ENCODE measurements at places on chromosomes 2 and 18.

DNA sequence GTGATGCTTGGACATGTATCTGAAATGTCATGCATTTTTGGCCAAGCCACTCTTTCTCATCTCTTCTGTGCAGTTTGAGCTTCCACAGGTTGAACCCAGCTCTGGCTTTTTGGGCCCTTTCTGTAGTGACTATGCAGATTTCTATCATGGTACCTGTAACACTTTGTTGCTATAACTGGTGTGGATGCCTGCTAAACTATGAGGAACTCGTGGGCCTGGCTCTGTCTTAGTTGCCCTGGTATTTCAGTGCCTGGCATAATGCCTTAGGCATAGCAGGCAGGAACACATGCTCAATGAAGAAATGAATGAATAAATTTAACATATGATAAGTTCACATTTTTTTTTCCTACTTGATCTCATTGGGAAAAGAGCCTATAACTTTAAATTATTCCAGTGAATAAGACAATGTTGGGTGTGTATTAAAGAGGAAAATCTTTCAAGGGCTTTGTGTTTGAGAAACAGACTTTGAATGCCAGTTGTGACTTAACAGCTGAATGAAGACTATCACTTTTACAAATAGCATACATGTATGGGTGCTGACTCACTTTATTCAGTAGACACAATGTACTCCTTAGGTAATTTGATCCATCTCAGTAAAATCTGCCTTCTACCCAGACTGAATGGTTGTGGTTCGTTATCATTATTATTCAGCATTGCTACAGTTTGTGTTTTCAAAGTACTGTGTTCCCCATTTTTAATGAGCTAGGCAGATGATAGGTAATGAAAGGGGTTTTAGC lies 86.4 kb upstream of the MAP4K3 start:
- DNase-seq = no peak

DNA sequence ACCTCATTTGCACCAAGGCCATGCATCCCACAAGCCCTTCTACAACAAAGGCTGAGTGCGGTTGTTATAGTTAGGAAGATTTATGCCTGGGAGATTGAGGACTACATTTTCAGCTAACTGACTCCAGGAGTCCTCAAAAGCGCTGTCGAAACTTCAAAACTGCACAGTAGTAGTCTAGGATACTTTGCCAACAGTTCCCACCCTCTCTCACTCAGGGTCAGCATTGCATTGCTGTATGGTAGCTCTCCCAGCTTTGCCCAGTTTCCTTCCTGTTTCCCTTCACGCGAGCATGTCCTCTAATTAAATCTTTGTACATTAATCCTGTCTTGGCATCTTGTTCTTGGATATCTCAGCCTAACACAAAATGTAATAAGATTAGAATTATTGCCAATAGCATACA lies 420.6 kb upstream of the UBE2E3 start:
- no peak for DNase-seq

DNA sequence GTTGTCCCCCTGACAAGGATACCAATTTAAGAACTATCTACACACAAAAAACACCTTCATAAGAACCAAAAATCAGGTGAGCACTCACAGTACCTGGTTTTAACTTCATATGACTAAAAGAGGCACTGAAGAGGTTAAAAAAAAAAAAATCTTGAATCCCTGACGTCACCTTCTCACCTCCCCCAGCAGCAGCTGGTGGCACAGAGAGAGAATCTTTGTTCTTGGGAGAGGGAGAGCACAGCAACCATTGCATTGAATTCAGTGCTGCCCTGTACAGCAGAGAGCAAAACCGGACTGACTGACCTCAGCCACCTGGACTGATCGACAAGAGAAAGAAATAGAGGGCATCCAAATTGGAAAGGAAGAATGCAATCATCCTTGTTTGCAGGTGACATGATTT lies 566.0 kb downstream of the TMX3 start:
- no peak for DNase-seq

- DNase-seq = no peak
These were observed 47.4 kb upstream of the KDM3A start for GRCh38 chr2:86393521-86394491.

GRCh38 chr2:29259221-29259620 lies 144.0 kb downstream of the CLIP4 start:
- no peak for DNase-seq

GRCh38 chr2:119814216-119814615 lies 54.5 kb downstream of the PTPN4 start:
- no peak for DNase-seq

- no peak for DNase-seq
These were observed 37.3 kb downstream of the CYP1B1 start for GRCh38 chr2:38038682-38039081.

GRCh38 chr2:156341452-156342253 lies 9.1 kb upstream of the NR4A2 start:
- DNase-seq = peak; percentile 77

DNA sequence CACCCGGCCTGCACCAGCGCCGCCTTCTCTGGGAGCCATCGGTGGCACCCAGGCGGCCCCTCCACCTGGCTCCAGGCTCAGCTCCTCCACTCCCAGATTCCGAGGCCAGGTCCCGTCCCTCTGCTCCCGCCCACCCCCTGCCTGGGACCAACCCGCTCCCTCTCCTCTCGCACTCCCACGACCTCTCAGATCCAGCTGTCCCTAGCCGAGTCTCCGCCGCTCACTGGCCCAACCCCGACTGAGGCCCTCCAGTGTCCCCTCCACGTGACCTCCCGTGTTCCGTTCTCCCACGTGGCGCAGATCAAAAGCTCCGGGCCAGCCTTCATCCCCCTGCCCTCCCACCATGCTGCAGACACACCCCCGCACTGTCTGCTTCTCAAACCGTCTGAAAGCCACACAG lies 14.4 kb upstream of the SALL3 start:
- DNase-seq = no peak

GRCh38 chr2:67879586-67880290 lies 183.1 kb downstream of the C1D start:
- no peak for DNase-seq

GRCh38 chr2:33518929-33519328 lies 42.5 kb downstream of the RASGRP3 start:
- no peak for DNase-seq

DNA sequence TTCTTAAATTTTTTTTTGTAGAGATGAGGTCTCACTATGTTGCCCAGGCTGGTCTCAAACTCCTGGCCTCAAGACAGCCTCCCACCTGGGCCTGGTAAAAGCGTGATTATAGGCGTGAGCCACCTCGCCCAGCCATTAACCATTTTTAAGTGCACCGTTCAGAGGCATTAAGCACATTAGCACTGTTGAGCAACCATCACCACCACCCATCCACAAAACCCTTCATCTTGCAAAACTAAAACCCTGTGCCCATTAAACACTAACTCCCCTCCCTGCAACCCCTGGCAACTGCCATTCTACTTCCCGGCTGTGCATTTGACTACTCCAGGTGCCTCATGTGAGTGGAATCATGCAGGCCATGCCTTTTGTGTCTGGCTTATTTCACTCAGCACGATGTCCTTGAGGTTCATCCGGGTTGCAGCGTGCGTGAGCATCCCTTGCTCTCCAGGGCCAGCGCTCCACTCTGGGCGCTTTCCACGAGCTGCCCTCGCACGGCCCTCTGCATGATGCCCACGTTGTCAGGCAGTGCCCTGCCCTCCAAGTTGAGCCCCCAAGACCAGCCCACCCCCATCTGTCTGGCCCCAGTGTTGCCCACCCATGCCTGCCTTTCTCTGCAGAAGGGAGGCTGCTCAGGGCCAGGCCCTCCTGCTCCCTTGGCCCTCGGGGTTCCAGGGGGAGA lies 63.0 kb upstream of the GLI2 start:
- no peak for DNase-seq

DNA sequence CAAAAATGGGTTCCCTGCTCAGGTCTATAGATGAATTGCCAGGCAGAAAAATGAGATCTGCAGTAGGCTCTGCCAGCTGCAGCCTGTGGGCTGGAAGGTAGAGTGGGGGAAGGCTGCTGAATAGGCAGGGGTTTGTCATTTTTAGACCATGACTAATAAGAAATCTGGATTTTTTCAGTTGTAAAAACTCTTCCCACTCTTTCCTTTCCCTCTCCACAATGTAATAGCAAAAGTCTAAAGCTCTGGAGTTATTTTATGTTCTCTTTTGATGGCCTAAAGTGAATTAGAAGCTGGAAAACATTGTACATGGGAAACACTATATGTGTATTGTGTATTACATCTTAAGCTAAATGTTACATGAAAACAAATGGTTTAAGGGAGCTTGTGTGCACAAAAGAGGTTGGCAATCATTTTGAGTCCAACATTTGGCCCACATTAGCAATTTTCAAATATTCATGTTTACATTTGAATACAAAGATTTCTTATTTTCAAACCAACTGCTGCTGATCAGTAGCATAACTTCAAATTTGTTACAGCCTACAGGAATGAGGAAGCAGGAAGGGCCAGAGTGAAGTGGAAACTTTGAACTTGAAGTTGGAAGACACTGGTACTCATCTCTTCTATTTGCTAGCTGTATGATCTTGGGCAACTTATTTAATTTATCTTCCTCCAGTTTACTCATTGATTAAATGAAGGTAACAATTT lies 407.1 kb downstream of the SLC4A3 start:
- DNase-seq = no peak

GRCh38 chr2:43163584-43164270 lies 62.7 kb downstream of the ZFP36L2 start:
- no peak for DNase-seq

GRCh38 chr2:130160131-130160530 lies 15.2 kb upstream of the CCDC74B start:
- no peak for DNase-seq

- DNase-seq = peak; percentile 26
These were observed 376.1 kb downstream of the IRS1 start for GRCh38 chr2:226423498-226423960.

DNA sequence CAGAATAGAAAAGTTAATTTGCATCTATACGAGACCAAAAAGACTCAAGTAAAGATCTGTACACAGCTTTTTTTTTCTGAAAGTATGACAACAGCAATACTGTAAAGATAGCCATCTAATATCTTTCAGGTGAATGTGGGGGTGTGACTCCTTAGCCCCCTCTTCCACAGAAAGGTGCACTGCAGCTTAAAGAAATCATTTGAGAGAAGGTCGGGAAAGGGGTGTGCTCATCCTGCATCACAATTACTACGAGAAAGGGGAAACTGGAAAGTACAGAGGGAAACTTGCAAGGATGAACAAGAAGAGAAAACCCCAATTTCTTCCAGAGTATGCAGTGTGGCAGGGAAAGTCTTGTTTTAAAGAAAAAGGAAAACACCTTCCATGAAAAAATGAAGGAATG lies 255.6 kb downstream of the CCDC178 start:
- no peak for DNase-seq

DNA sequence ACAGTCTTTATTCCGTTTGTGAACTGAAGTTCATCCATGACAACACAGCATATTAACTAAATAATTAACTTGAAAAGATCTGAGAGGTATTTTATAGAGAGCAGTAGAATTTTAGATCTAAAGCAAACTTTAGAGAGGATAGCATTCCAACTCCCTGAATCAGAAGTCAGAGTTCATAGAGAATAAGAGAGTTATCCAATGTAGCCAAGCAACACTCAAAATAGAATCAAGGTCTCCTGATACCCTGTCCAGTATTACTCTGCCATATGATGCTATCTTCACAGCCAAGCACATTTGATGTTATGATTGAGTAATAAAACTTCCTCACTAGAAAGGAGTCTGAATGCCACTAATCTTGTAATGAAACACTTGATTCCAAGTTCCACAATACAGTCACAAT lies 55.5 kb downstream of the RIT2 start:
- DNase-seq = no peak

GRCh38 chr2:64454386-64455332 lies 697 bp downstream of the LGALSL start:
- peak; percentile 23 for DNase-seq

DNA sequence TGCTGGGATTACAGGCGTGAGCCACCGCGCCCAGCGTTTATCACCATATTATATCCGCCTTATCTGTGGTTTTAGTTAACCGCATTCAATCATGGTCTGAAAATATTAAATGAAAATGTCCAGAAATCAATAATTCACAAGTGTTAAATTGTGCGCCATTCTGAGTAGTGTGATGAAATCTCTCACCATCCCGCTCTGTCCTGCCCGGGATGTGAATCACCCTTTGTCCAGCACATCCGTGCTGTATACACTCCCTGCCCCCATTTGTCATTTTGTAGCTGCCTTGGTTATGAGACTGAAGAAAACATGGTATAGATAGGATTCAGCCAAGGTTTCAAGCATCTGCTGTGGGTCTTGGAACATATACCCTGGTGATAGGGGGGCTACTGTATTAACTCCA lies 70.7 kb downstream of the TIMM21 start:
- DNase-seq = no peak

- DNase-seq = no peak
These were observed 88.0 kb downstream of the CDC42EP3 start for GRCh38 chr2:37583402-37583801.

- no peak for DNase-seq
These were observed 7.7 kb downstream of the SP3 start for GRCh38 chr2:173957517-173957916.

DNA sequence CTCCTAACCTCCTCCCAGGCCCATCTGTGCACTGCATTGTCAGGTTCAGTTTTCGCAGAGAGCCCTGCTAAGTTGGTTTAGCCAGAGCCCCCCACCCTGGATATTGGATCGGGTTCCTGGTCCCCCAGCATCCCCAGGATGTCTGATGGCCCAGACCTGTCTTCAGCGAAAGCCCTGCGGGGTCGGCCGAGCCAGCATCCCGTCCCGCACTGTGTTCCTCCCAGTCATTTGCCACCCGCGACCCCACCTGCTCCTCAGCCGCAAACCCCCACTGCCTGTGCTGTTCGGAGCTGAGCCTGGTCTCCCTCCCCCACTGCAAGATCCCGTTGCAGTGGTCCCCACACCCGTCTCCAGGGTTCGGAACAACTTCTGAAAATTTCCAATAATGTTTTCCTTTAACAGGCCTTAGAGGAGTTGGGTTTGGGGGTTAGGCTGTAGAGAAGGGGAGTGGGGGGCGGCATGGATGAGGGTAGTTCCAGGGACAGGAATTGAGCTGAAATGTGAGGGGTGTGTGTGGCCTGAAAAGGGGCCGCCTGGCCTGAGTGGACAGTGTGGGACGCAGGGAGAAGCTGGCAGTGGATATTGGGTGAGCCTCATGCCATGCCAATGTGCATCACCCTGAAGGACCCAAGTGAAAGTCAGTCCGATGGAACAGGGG lies 1.6 kb upstream of the COPS9 start:
- DNase-seq = no peak

GRCh38 chr18:21345840-21346239 lies 103.8 kb downstream of the GREB1L start:
- no peak for DNase-seq

DNA sequence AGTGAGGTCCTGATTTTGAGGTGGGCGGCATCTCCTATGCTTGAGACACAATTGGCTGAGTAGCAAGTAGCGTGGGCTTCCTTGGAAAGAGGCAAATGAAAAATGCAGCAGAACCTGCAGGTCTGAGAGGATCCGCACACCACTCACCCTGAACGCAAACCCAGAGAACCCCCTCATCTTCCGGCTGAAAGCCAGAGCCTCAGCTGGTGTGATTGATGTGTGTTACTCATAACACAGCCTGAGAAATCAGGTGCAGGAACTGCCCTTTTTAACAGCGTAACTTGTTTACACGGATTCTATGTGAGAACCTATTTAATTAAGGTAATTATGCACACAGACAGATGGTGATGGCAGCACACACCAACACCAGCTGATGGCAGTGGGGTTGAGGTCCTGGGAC lies 123.4 kb downstream of the MRO start:
- DNase-seq = no peak

- no peak for DNase-seq
These were observed 34.8 kb upstream of the LDLRAD4 start for GRCh38 chr18:13183790-13184189.

Measured in activated gamma-delta T cell treated with Interleukin-2 at 50 U/mL for 16 hours (primary cell).